Natural killer cell treated with Interleukin-12 subunit alpha and Interleukin-12 subunit beta and Interleukin-15 and Interleukin-18, amount 100 ng/mL, for 72 hours (primary cell): ENCODE measurements at places on chromosomes 13 and 19. TPM values are rescaled to one million over a fixed set of nuclear protein-coding genes. Genes with fewer than 3 reads are reported as not detected.

- no peak for DNase-seq
Observed at GRCh38 chr19:1526979-1527649, 3.2 kb downstream of the PLK5 start.

DNA sequence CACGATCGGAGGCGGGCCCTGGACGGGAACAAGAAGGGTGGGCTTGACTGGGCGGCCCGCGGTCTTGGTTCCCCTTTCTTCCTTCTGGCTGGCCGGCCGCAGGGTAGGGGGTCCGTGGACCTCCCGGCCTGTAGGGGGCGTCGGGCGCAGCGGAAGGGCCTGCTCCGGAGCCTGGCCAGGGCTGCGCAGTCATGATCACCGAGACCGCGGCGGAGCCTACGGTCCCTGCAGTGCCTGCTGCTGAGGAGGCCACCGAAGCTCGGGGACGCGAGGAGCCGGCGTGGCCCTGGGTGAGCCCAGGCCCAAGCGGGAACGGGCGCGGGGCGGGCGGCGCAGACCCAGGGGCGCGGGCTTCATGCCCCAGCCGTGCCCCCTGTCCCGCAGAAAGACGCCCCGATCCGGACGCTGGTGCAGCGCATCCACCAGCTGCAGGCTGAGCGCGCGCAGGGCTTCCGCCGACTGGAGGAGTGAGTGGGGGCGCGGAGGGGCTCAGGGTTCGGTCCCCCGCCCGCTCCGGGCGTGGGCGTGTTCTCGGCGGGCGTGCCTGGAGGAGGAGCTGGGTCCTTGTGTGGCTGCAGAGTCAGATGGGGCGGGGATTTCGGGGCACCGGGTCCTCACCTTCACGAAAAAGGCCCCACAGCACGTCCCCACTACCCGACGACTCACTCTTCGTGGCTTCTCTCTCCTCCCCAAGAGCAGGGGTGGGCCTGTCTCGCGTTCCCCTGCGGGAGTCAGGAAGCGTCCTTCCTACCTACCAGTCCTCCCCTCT is at the start of gene REX1BD:
REX1BD (plus strand) TSS at position 188 of the 769 bp plus-strand sequence; CDS start at position 192, 4 bp downstream.
- peak; percentile 90 for DNase-seq

Gene PSG7
- total RNA-seq, result not detected

Gene ZNF345
- total RNA-seq, result 3.0 TPM

Gene ZNF554
- total RNA-seq, result 2.9 TPM

Gene ZNF665
- total RNA-seq, result 2.1 TPM
